ENCODE measurements at places on chromosomes 3 and 15.
A peak's percentile ranks its signal among the peaks of the same experiment; 100 is the strongest.

DNA sequence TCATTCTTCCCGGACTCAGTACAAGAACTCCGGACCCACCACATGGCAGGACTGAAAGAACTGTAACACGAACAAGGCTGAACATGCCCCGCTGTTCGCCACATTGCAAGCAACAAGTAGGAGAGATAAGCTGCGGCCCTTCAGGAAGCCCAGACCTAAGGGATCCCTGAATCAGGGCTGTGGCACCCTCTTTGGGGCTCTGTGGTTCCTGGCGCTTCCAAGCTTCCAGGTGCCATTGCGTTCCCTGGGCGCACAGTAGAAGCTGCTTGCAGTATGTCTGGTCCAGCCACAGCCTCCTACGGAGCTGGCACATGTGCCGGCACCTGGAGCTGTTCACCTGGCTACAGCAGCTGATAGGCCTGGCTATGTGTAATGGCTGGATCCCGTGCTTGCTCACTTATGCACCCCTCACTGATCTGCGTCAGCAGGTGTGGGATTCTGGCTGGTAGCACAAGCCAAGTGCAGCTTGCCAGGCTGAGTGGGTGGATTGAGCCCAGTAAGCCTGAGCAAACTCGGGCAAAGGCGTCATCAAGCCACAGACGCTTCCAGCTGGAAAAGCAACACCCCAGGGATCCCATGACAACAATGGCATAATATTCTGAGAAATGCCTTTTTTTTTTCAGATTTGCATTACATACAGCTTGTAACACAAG is 748.6 kb upstream of the GBE1 start:
- no peak for DNase-seq

DNA sequence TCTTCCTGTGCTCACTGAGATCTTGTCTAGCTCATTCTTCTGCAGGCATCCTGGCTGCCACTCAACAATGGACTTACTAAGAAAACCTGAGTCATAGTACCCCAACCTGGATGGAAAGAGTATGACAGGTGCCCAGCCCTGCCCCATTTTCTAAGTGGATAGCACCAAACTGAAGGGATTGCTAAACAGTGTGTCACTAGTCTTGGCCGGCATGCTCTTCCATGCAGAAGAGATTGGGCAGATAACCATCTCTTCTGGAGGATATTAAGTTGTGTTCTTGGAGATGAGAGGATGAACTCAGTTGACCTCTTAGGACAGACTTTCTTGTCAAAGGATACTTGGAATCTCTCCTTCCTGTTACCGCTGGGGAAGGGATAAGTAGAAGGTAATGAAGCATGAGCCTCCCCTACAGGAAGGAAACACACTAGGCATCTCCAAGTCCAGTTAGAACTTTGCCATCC is 797.5 kb downstream of the AGBL1 start:
- DNase-seq, result no peak

- no peak for DNase-seq
These were observed 2.2 kb upstream of the FAM240A start for GRCh38 chr3:46609944-46610722.

- no peak for DNase-seq
These were observed 22.0 kb downstream of the TGFBR2 start for GRCh38 chr3:30628205-30628900.

DNA sequence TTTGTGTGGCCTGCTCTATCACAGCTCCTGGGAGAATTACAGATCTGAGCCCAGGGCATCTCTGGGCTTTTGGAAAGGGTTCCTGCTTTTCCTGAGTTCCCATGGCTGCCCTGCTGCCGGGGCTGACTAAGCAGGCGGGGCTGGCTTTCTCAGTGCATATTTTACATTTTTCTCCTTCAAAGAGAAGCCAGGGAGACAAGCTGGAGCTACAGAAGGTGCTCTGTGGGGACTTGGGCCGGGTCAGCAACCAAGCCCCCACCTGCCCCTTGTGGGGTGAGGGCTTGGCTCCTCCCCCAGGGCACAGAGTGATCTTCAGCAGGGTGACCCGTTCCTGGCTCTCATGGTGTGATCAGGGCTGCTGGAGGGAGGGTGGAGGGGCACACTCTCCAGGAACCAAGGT is 17.4 kb downstream of the ABTB1 start:
- peak; percentile 69 for DNase-seq

DNA sequence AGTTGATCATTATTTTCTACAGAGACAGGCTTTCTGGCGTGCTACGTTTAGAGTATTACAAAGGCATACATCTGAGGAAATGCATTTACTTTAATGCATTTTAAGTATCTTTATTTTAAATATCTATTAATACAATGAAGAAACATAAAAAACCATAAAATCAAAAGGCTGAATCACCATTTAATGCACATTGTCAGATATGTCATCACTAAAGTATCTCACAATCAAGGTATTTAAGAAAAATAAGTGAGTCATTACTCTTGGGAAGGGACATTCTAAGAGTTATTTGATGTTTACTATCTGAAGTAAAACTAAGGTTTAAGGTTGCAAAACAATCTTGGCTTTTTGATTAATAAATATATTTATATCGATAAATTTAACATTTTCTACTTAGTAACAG is 102.2 kb downstream of the CTNNB1 start:
- DNase-seq, result no peak

- no peak for DNase-seq
These were observed 357.6 kb downstream of the GABRG3 start for GRCh38 chr15:27328608-27329007.

DNA sequence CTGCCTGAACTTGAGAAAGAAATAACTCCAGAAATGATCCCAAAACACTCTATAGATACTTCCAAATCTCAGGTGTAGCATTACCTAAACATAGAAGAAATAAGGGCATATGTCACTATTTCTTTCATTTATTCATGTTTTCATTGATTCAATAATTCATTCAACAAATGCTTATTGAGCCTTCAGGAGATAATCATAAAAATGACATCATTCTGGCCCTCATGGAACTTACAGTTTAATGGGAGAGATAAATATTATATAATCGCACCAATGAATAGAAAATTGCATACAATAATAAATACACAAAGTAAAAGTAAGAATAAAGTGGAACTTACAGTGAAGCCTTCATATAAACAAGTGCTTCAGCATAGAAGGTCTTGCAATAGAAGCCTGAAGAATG is 58.1 kb upstream of the NR2F2 start:
- DNase-seq, result no peak

GRCh38 chr15:51170882-51171633 is 76.4 kb upstream of the TNFAIP8L3 start:
- no peak for DNase-seq

DNA sequence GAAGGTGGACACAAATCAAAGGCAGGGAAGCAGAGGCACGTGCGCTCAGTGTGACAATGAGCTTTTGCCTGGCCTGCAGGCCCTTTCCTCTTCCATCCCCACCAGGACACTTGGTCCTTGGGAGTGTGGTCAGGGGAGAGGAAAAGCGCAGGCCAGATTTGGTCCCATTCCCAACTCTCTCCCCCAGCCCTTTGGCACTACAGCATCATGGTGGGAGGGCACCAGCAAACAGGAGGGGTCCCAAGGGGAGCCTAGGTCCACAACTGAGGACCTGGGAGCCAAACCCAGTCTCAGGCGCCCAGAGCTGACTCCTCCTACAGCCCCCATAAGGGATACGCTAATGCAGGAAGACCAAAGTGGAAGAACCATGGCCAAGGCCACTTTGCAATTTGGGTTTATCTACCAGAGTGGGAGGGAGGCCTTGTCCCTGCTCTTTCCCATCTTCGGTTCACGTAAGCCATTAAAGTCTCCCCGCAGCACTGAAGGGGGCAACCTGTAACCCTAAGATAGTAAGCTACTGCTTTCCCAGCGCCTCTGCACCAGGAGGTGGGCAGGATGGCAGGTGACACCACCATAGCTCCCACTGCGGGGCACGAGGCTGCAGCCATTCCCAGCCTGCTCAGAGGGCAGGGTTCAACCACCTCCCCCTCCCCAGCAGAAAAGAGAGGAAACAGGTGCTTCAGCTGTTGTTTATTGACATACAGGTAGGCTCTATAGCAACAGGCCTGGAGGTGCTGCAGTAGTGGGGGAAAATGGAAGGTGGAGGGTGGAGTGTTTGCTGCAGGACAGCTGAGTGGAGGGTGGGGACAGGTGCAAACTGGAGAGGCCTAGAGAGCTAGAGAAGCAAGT is 993 bp upstream of the GRAMD2A start:
- DNase-seq, result no peak

DNA sequence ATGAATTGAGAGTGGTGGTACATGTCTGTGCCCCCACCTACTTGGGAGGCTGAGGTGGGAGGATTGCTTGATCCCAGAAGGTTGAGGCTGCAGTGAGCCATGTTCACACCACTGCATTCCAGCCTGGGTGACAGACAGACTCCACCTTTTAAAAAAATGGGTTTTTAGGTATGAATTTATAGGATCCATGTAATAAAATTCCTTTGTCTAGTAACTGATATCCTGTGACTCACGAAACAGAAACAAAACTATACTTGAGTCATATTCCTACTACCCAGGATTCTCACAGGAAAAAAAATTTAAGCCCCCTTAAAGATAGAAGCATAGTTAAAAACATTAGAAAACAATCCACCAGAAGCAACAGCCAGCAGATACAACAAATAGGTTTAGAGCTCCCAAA is 10.0 kb upstream of the CRTC3 start:
- DNase-seq, result peak; percentile 49

DNA sequence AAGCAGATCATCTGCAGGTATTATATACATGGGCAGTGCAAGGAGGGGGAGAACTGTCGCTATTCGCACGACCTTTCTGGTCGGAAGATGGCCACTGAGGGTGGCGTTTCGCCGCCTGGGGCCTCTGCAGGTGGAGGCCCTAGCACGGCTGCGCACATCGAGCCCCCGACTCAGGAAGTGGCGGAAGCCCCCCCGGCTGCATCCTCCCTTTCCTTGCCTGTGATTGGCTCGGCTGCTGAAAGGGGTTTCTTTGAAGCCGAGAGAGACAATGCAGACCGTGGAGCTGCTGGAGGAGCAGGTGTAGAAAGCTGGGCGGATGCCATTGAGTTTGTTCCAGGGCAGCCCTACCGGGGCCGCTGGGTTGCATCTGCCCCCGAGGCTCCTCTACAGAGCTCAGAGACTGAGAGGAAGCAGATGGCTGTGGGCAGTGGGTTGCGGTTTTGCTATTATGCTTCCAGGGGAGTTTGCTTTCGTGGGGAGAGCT is 639 bp downstream of the MKRN3 start:
- DNase-seq, result no peak

GRCh38 chr15:90402223-90402622 is 14.2 kb downstream of the IQGAP1 start:
- DNase-seq, result peak; percentile 64

GRCh38 chr15:84949043-84949442 is 32.6 kb upstream of the PDE8A start:
- peak; percentile 60 for DNase-seq

GRCh38 chr3:53226841-53227407 is 28.9 kb downstream of the TKT start:
- DNase-seq, result no peak

- DNase-seq, result no peak
These were observed 21.9 kb downstream of the TNK2 start for GRCh38 chr3:195886181-195887141.

DNA sequence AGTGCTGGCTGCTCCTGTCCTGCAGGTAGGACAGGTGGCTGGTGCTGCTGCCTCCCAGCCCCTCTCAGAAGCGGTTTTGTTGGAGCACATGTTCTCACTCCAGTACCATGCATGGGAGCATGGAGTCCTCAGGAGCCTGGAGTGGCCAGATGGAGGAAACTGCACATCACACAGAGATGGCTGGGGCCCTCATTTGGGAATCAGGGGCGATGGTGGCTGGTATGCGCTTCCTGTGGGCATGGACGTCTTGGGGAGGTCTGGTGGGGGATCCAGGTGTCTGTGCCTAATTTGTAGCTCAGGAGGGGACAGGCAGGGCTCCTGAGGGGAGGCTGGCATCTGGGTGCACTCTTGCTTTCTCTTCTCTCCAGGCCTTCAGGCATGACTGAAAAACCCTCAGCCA is 168.2 kb downstream of the KLF13 start:
- no peak for DNase-seq

GRCh38 chr15:85543741-85544155 is 163.3 kb downstream of the AKAP13 start:
- DNase-seq, result no peak

- DNase-seq, result no peak
These were observed 20.7 kb upstream of the SLC25A26 start for GRCh38 chr3:66200147-66200546.

DNA sequence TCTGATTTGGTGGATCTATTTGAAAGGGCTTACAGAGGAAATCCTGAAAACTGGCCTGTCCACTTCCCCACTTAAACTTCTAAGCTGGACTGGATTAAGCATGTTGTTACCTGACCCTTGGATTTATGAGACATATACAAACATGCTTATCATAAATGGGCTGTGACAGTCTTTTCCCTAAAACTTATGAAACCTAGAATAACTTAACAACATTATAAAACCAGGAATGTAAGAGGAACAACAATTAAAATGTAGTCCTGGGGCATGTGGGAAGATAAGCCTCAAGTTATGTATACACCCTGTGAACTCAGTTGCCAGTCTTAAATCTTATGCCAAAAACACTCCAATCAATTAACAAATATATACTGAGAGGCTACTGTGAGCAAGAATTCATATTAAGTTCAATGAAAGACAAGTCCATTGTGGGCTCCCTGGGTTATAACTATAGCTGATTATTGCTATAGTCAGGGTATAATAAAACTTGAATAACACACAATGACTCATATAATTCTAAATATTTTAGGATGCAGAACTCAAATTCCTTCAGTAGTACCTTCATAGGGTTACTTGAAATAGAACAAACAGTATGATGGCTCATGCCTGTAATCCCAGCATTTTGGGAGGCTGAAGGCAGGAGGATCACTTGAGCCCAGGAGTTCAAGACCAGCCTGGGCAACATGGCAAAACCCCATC is 87.2 kb upstream of the PPIB start:
- no peak for DNase-seq

DNA sequence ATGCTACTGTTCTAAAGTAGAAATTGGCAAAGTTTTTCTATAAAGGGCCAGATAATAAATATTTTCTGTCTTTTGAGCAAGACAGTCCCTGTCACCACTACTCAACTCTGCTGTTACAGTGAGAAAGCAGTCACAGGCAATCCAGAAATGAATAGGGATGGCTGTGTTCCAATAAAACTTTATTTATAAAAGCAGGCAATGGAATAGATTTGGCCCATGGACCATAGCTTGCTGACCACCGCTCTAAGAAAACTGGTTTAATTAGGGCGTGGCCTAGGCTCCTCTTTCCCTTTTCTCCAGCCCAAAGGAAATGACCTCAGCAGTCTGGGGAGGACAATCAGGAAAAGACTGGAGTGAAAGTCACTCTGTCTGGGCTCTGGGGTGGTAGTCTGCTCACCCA is 183.8 kb downstream of the MEGF11 start:
- no peak for DNase-seq

DNA sequence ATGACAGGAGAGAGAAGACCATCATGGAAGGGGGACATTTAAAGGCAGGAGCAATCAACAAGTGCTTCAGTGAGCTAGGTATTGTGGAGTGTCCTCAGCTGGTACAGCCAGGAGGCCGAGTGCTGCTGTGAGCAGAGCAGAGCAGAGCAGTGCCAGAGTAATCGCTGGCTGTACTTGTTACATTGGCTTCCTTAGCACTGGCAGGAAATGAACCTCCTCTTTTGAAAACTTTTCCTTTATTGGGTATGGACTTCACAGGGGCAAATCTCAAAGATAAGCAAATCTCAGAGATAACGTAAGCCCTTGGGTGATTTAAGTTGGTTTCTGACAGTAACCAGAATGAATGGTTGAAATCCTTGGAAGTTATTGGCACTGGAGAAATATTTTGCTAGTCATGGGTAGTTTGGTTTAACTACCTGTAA is 2.1 kb downstream of the SH3GL3 start:
- DNase-seq, result no peak

- DNase-seq, result peak; percentile 64
These were observed 89.7 kb downstream of the AQP9 start for GRCh38 chr15:58227706-58228543.
